Tibial nerve (tissue), 4 donors: ENCODE measurements at places on chromosomes 1 and 21.

- no peak for DNase-seq
These were observed 146.8 kb downstream of the CASZ1 start for GRCh38 chr1:10649517-10650201.

DNA sequence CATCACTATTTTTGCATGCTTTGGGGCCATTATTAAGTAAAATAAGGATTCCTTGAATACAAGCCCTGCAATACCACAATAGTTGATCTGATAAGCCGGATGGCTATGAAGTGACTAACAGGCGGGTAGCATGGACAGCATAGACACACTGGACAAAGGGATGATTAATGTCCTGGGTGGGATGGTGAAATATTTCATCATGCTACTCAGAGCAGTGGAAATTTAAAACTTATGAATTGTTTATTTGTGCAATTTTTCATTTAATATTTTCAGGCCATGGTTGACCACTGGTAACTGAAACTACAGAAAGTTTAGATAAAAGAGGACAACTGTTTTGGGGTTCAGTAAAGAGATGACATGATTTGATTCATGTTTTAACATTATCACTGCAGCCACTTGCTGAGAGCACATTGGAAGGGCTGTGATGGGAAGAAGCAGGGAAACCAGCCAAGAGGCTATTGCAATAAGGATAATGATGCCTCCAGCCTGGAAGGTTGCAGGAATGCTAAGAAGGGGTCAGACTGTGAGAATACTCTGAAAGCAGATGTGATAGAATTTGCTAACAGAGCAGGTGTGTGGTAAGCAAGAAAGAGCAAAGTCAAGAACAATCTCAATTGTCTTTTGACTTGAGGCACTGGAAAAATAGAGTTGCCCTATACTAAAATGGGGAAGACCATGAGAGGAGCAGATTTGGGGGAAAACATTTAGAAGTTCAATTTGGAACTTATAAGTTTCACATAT, 62.5 kb upstream of the TNFSF4 start:
- no peak for DNase-seq

DNA sequence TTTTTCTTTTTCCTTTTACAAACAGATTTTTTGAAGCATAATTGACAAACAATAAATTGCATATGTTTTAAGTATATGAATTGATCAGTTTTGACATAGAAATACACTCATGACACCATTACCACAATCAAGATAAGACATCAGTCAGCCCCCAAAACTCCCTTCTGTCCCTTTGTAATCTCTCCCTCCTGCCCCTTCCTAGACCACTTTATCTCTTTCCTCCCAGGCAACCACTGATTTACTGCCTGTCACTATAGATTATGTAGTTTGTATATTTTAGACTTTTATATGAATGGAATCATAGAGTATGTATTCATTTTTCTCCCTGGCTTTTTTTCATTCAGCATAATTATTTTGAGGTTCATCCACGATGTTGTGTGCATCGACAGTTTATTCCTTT, 6.9 kb upstream of the SYT14 start:
- no peak for DNase-seq

DNA sequence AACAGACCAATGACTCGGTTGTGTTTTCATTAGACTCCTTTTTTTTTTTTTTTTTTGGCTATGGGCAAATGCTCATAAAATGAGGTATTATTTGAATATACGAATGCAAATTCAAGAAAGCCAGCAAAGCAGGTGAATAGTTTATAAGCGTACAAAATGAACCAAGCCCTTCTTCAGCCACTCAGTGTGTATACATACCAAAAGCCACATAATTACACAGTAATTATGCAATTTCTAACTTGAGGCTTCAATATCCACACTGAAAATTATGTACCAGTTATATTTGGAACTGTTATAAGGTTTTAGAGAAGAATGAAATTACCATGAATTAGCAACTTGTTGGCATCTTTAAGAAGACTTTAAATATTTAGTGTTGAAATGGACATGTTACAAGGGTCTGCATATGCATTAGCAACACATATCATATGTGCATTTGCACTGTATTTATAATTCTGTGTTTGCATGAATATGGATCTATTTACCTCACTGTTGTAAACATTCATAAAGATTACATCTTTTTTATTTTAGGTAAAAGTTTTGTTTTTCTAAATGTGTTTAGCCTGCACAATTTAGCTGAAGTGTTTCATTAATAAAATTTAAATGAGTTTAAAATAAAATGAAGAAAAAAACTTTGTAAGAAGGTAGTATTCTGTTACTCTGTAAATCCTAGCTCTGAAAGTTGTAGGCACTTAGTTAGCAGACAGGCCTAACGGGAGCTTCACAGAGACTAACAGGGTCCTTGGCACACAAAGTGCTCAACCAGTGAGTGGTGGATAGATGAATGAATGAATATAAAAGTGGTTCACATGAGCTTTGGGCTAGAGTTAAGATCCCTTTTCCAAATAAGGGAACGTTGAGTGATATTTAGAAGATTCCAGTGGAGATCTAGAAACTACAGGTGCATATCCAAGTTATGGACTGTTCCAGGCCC, 241.0 kb upstream of the NFIA start:
- no peak for DNase-seq

DNA sequence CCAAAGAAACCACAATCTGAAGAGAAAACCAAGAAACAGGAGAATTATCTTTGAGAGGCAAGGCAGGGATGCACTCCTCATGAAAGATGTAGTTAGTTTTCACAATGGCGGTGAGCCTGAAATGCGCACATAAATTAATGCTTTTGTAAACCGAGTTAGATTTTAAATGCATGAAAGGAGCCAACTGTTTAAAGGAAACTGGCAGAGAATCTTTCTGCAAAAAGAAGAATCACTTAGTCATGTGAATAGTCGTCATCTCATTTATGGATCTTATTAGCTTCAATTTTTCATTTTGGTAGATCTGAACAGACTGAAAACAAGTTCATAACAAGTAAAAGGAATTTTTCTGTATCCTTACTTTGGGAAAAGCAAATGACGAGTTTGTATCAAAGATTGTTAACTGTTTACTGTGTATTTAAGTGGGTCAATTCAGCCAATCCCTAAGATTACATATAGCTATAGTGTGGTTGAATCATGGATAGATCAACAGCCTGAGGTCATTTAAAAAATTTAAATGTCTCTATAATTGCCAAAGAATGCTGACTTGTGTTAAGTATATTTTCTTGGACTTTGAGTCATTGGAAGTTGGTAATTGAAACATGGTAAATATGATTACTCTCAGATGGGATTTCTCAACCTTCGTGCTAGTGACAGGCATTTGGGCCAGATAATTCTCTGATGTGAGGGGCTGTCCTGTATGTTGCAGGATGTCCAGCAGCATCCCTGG, 226.6 kb upstream of the KAZN start:
- no peak for DNase-seq

GRCh38 chr1:3162322-3162882, 93.4 kb downstream of the PRDM16 start:
- no peak for DNase-seq

DNA sequence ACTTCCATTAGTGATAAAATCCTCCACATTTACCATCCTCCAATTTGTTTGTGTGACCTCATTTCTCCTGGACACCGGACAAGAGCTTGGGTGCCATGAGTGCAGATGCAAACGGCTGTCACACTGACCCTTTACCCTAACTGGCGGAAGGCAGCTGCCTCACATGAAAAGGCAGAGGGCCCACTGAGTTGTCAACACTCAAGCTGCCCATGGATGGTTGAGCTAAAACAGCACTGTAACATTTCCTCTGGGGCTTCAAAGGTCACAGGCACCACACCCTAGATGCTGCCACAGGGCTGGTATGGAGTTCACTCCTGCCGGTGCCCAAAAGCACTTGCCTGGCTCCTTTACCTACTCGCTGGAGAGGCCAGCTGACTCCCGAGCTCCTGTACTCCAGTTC, 653.4 kb downstream of the KCNT2 start:
- no peak for DNase-seq

- DNase-seq, result no peak
These were observed 3.5 kb downstream of the FCRL3 start for GRCh38 chr1:157696966-157697628.

DNA sequence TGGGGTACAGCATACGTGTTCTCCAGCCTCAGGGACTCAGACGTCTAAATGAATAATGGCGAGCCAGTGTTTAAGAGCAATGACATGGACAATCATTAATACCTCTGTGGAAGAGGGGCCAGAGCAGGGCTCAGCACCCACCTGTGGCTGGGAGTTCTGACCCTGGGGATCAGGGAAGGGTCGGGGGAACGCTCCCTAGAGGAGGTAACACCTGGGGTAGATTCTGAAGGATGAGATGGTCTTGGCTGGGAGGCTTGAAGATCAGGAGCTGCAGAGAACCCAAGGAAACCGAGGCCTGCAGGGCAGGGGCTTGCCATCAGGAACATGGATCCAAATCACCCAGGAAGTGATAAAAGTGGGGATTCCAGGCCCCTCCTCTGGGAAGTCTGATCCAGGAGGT, 138.2 kb upstream of the RUNX3 start:
- DNase-seq, result no peak

DNA sequence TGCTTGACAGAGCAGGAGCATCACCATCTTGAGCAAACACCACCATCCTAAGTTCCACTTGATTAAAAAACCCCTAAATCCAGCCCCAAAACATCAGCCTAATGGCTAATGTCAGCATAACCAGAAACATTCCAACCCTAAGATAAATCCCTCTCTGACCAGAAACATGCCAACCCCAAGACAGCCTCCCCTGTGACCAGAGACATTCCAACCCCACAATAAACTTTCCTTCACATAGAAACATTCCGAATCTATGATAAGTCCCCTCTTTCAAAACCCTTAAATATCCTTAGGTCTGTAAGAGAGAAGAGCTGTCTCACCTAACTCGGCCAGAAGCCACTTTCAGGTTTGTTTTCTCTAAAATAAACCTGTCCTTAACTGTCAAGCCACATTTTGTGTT, 17.4 kb upstream of the SLC2A5 start:
- DNase-seq, result no peak

- DNase-seq, result no peak
These were observed 4.9 kb upstream of the AK5 start for GRCh38 chr1:77276941-77277340.

GRCh38 chr1:230186003-230186863, 119.2 kb downstream of the GALNT2 start:
- DNase-seq, result no peak

DNA sequence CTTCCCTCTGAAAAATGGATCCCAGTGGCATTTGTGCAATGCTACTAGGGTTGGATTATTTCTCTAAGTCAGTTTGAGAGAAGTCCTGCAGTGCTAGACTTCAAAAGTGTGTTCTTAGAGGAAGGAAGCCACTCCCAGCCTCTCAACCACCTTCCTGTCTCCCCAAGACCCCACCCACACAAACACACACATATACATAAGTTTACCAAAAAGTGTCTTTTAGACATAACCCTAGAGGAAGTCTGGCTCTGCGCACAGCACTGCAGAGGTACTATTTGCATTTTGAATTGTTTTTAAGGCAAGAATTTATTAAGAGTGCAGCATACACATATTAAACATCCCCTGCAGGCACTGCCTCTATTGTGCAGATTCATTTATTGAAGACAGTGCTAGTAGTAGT, 127.3 kb downstream of the HHIPL2 start:
- DNase-seq, result no peak

DNA sequence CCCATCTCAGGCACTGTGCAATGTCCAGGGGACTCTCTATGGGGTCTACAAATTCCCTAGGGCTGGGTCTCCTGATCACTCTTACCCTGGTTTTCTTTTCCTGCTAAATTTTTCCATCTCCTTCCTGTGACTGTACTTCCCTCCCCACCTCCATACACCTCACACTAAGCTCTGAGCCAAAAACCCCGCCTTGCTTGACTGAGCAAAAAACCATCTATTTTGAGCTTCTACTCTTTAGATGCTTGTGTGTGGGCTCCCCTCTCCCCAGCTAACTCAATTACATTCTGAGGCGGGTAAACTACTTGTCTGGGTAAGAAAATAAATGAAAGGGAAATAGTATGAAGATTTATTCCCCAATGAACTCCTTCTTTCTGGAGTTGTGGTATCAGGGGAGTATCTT, 187.9 kb downstream of the PTPRU start:
- DNase-seq, result no peak

GRCh38 chr21:16597753-16598152, 868.0 kb downstream of the USP25 start:
- no peak for DNase-seq

- no peak for DNase-seq
These were observed 221.6 kb downstream of the LTN1 start for GRCh38 chr21:28770867-28771661.

GRCh38 chr1:173149887-173150286, 57.2 kb downstream of the TNFSF4 start:
- DNase-seq, result peak; percentile 42

DNA sequence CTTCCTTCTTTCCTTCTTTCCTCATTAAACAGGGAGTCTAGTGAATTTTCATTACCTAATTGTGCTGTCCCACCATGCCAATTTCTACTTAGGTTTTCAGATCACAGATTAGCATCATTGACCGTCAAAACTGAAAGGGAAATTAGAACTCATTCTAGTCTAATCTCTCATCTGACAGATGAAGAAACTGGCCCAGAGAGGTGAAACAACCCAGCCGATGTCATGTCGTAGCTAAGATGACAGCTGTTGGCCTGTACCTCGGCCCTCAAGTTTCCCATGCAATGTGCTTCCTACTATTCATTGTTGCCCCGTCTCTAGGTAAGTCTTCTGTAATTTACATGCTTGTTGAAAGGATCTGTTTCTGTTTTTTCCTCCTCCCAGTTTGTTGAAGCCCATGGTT, 128.2 kb upstream of the KIAA0040 start:
- no peak for DNase-seq

GRCh38 chr1:155134322-155134721, 1.3 kb upstream of the SLC50A1 start:
- no peak for DNase-seq

DNA sequence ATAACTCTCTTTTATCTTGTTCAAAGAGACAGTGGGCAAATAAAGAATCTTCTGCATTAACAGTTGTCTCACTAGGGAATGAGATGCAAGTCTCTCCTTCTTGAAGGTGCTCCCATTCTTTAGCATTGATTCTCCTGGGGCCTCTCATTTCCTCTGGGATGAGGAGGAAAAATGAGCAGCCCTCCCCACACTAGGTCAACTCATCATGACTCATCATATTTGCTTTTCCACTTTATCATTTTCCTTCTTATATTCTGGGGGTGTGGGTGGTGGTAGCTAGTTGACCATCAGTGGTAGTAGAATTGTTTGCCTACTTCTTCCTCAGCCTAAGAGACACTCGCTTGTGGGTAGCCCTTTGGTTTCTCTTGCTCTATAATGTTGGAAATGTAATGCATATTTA, 182.0 kb upstream of the C1orf87 start:
- no peak for DNase-seq

DNA sequence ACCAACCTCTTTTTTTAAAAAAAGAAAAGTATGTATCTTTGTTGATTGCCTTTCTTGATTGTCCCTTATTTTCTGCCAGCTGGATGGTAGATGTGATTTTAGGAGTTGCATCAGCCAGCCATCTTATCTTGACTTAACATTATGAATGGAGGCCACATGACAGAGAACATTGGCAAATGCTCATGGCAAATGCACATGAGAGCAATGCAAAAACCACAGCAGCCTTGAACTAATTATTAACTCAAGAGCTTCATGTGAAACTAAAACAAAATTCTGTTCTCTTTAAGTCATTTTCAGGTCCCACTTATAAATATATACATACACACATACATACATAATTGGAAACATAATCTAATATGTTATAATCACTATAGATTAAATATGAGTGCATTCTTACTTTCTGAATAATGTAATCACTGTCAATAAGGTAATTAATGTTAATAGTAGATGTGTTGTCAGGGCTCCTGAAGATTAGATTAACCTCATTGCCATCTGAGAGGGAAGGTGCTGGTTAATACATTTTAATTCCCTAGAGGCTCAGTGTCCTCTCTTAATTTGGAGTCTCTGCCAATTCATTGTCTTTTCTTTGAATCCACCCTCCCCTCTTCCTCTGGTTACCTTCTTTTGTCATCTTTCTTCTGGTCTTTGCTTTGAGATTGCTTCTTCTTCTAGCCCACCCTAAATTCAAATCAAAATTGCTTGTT, 962.2 kb downstream of the ADGRL2 start:
- DNase-seq, result no peak
